ENCODE measurements at places on chromosomes 5 and 9.
A peak's percentile ranks its signal among the peaks of the same experiment; 100 is the strongest.

DNA sequence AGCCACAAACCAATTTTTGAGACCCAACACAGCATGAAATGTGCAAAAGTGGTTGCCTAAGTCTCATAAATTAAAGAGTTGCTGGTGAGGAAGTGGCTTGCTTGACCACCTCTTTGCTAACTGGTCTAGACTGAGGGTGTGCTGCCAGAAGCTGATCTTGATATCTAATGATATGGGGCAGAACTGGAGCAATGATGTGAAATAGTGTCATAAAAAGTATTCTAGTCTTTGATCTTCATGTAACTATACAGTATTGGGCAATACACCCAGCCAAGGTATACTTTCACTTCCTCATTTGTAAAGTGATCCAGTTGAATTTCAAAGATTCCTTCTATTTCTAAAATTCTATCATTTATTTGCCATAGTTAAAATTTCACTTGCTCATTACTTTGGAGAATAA, 5.9 kb upstream of the YTHDC2 start:
- ATAC-seq = no peak

- no peak for ATAC-seq
These were observed 93.6 kb upstream of the TSLP start for GRCh38 chr5:110977915-110978314.

DNA sequence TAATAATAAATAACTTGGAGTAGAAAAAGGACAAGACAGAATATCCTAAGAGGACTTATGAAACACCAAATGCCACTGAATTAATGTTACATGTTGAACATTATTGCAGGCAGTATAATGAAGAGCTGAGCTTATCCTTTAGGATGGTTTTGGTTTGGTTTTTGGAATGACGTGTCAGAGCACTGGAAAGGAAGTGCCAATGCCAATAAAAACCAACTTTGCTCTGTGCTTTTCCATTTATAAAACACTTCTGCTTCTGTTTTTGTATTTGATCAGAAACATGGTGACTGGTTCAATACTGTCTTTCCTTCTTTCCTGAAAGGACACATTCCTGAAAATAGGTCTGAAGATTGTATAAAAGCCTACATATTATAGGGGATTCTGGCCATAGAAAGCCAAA, 4.2 kb downstream of the MEGF10 start:
- no peak for ATAC-seq

GRCh38 chr5:62284946-62285891, 20.8 kb upstream of the KIF2A start:
- ATAC-seq = peak; percentile 77

GRCh38 chr9:121262953-121263352, 5.0 kb upstream of the GSN start:
- no peak for ATAC-seq

DNA sequence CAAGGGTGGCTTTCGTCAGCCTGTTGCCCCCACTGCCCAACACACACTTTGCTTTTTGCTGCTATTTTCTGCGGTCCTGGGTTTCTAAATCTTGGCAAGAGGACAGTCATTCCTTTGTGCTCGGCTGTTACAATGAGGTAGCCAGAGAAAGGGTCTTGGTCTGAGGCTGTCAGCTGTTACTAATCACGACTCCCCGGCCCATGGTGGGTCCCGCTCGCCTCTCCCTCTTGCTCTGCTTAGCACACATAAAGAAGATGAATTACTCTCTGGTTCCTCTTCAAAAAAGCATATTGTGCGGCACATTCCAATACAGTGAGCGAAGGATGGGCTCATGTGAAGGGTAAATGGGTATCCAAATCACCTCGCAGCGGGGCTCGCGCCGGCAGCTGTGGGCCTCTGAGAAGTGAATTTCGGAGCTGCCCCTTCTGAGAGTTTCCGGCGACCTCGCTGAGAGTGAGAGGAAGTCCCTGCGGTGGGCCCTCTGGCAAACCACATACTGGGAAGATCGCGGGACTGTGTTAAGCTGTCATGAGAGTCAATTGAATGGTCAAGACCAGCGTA, 56.0 kb downstream of the SLC1A3 start:
- ATAC-seq = no peak

DNA sequence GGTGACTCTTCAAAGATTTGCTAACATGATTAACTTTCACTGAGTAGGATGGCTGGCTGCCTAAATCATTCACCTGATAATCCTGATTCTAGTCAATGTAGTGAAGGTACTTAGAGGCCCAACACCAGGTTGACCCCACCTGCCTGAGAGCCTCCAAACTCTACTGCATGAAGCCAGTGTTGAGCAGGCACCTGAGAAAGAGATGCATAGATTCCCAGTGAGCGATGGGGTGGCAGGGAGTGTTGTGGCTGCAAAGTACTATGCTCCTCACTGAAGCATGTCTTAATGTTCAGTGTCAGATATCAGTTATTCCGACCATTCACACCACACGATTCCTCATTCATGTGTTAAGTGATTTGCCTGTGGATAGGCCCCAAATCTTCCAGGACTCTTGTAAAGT, 804.4 kb downstream of the TLE4 start:
- no peak for ATAC-seq

DNA sequence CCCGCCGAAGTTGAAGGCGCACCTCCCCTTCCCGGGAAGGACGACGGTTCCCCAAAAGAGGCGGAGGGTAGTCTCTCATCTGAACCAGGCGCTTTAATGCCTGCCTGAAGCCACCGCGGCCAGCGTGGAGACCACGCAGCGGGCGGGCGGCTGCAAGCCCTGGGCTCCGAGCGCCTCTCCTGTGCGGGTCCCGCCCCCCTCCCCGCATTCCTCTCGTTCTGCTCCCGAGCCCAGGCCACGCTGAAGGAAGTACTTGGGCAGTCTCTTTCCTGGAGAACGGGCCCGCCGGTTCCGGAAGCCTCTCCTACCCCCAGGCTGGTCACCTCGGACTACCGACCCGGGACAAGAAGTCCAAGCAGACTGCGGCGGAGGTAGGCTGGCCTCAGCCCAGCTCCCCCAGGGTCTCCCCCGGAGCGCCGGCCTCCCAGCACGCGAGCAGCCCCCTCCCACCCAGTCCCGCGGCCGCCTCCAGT, 571 bp downstream of the PPIC start:
- peak; percentile 14 for ATAC-seq

GRCh38 chr5:131664929-131665328, 29.9 kb upstream of the RAPGEF6 start:
- peak; percentile 45 for ATAC-seq

GRCh38 chr5:100780376-100780870, 122.7 kb downstream of the ST8SIA4 start:
- ATAC-seq = peak; percentile 86

DNA sequence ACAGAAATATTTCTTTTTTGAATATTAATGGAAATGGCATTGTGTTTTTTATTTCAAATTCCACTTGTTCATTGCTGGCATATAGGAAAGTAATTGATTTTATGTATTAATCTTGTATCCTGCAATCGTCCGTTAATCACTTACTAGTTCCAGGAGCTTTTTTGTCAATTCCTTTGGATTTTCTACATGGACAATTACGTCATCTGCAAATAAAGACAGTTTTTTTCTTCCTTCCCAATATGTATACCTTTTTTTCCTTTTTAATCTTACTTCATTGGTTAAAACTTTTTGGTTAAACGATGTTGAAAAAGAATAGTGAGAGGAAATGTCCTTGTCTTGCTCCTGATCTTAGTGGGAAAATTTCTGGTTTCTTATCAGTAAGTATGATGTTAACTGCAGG, 1.5 kb upstream of the TIFAB start:
- no peak for ATAC-seq

DNA sequence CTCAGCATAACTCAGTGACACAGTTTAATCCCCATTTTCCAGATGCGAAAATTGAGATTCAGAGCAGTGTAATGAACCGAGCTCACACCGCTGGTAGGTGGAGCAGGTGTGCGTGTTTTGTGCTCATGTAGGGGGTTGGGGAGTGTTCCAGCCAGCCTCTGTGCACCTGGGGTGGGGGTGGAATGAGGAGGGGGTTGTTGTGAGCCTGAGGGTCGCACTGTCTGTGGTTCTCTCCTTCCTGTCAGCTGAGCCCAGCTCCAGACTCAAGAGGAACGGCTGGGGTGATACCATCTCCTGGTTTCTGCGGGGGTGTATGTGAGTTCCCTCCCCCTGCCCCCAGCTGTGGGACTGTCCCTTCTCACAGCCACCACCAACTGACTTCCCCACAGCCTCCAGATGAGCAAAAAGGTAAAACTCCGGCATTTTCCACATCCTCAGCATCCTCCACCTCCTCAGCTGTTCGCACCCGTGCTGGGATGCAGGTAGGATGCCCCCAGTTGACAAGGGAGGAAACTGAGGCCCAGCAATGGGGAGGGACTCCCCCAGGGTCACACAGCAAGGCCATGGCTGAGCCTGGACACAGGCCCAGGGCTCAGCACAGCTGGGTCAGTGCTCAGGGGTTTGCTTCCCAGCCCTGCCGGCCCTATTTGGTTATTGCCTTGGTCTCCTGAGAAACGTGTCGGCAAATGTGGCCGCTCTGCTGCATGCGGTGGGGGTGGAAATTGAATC, 2.1 kb downstream of the SH2D3C start:
- peak; percentile 37 for ATAC-seq

- ATAC-seq = no peak
These were observed 38.3 kb downstream of the RECK start for GRCh38 chr9:36074870-36075532.

- ATAC-seq = no peak
These were observed 5.5 kb upstream of the SHB start for GRCh38 chr9:38074441-38074961.

GRCh38 chr9:101840694-101841188, 102.3 kb upstream of the GRIN3A start:
- no peak for ATAC-seq

- no peak for ATAC-seq
These were observed 1.0 kb upstream of the UBTD2 start for GRCh38 chr5:172284611-172284980.

DNA sequence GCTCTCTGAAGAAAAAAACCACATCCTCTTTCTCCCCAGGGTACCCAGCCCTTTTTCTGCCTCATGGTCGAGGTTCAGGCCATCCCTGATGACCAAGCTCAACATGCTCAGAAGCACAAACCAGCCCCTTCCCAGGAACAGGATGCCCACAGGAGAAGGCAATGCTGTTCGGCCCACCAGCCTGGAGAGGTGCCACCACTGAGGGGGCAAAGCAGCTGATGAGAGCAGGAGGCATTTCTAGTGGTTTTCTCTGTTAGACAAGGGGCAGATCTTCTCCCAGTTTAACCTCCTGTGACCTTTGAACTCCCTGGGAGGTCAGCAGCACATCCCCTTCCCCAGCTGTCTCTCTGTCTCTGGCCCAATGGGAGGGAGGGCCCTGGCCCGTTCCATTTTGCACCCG, 73.0 kb downstream of the PAX5 start:
- ATAC-seq = no peak

DNA sequence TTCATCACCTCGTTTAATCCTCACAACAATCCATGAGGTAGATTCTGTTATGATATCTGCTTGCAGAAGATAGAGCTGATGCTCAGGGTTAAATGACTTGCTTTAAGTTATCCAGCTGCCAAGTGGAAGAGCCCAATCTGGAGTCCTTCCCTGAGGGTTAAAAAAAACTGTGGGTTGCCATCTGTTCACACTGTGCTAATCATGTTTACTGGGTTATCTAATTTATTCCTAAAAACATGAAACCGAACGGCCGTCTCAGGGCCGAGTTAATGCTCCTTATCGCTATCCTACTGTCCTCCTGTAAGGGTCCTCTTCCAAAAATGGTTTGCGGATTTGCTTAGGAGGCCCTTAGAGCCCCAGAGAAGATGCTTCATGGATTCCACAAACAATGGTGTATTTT, 153.3 kb downstream of the YIPF5 start:
- no peak for ATAC-seq

DNA sequence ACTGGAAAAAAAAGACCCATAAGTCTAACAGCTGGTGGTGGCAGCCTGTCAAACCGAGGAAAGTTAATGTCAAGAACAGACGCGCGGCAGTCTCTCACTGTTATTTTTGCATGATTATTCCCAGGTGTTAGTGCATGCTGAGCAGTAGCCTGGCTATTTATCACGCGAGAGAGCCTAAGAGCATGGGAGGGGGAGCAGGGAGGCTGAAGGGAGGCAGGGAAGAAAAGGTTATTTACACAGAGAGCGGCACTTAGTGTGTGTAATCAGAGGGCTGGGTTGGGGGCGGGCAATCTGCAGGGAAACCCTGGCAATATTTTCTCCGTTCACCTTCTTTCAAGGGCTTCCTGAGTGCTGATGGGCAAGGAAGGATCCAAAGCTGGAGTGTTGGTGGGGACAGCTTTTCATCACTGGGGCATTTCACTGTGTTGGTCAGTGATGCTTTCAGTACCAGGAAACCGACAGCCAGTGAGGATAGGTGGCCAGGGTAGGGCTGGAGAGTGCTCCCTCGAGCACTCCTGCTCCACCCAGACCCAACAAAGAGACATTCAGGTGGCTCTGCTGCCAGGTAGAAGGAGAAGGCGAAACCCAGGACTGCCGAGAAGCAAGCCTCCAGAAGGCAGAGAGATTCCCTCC, 39.6 kb downstream of the ZNF608 start:
- ATAC-seq = no peak

DNA sequence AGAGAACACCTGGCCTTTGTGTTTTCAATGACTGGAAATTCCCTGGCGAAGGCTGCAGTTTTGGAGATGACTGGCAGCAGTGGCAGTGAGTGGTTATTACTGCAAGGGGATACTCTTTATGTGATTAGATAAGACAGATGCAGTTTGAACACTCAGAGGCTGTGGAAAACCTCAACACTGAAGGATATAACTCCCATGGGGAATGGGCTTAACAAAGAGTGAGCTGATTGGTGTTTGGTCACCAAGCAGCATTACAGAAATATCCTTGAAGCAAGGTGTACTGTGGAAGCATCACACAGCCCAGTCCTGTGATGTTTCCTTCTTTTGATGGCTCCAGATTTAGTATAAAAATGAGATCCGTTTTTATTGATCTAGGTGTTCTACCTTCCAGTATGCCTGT, 490.7 kb upstream of the PTPRD start:
- ATAC-seq = no peak

GRCh38 chr9:35972093-35972492, 14.1 kb upstream of the OR2S2 start:
- ATAC-seq = peak; percentile 38

- no peak for ATAC-seq
These were observed 171.0 kb upstream of the TUT7 start for GRCh38 chr9:86525182-86525581.

- no peak for ATAC-seq
These were observed 41.6 kb upstream of the SARDH start for GRCh38 chr9:133779516-133780403.

GRCh38 chr5:8538821-8539220, 669.9 kb downstream of the MTRR start:
- ATAC-seq = no peak

DNA sequence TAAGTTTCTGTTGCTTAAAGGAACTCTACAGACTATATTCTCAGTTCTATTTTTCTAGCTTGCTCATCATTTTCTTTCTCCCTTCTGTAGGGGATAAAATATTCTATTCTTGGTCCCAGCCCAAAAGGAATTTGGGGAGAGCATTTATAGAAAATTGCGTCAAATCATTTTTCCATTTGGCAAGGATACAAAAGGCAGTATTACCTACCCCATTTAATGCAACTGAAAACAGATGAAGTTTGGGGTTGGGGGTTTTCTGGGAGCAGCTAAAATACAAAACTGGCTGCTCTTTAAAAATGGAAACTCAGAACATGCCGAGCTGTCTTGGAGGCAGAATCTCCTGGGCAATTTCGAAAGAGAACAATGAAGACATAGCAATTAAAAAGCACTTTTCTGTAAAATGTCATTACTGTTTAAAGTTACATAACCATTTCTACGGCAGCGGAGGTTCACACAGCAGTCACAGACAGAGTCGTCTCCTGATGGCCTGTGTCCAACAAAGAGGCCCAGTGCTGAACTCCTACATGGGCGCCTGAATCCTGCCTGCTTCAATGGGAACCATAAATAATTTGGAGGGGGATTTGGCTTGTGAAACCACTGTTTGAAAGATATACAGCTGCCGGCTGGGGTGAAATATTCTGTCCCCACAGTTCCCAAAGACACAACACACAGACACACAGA, 152.4 kb downstream of the BRINP1 start:
- no peak for ATAC-seq

Measured in activated T-helper 17 cell treated with anti-CD3 and anti-CD28 coated beads, Interleukin-2, amount 50 U/mL, for 72 hours (primary cell).